ENCODE measurements at places on chromosomes 6 and 20.

DNA sequence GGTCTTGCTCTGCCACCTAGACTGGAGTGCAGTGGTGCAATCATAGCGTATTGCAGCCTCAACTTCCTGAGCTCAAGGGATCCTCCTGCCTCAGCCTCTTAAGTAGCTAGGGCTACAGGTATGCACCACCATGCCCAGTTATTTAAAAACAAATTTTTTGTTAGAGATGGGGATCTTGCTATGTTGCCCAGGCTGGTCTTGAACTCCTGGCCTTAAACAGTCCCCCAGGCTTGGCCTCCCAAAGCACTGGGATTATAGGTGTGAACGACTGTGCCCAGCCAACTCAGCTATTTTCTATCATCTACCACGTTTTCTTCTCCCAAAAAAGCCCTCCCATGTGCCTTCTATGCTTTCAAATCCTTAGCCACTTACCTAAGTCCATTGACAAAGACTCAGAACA is 243.7 kb upstream of the SOX4 start:
- no peak for DNase-seq

DNA sequence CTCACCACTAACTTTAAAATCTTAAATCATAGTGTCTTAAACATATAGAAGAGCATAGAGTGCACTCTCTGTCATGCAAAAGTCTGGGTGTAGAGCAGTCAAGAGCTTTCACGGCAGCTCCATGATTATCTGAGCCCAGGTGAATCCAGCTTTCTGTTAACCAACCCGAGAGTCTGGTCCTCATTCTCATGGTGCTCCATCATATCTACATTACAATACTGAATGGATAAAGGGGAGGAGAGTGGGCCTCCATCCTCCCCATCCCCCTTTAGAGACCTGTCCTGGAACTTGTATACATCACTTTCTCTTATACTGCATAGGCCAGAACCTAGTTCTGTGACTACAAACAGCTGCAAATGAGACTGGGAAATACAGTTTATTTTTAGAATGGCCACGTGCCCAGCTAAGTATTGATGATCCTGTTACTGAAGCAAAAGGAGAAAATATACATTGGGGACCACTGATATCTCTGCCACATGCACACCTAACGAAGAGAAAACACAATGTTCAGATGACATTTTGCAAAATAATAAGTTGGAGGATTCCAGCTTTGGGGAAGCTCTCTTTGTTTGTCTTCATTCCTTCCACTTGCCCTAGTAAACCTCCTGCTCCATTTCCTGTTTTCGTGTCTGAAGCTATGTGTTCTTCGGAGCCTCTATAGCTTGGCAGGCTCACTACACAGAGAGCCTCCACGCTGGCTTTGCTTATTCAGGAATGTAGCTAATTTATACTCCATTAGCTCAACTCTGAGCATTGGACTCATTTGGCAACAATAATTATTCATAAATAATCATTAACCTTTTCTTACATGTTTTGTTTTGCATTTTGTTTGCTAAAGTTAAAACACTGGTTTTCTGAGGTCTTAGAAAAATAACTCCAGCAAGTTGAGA is 110.1 kb downstream of the IYD start:
- DNase-seq = no peak

GRCh38 chr20:38109591-38110524 is 55.2 kb downstream of the TGM2 start:
- peak; percentile 99 for DNase-seq

GRCh38 chr20:21202259-21202658 is 76.4 kb downstream of the KIZ start:
- no peak for DNase-seq

DNA sequence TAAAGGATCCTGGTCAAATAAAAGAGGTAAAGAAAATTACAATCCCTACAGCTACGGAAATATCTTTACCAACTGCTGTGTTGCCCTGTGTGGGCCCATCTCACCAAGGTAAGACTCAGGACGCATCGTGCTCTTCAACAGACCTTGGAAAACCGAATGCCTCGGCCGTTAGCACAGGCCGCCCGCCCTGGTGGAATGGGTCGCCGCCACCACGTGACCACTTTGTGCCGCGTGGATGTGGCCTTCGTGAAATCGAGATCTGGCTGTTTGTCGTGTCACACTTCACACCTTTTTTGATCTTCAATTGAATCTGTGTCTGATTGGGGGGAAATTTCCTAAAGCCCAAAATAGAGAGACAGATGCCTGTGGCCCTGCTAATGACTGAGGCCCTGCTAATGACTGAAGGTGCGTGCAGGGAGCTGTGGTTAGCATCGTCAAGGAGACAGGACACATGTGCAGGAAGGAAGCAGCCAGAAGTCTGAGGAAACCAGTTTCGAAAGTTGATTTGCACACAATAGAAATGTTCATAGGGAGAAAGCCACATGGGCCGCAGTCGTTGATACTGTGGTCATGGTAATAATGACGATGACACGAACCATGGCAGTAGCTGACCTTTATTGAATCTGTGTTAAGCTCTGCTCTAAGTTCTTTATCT is 175.7 kb upstream of the SNX9 start:
- no peak for DNase-seq

- DNase-seq = no peak
Observed at GRCh38 chr6:159044899-159045727, at the start of gene TAGAP. Gene TAGAP (minus strand): TSS chr6:159044991. CDS start chr6:159044146, 845 bp downstream.

GRCh38 chr6:44309092-44309491 is 4.1 kb downstream of the AARS2 start:
- DNase-seq = no peak

- DNase-seq = no peak
Observed at GRCh38 chr6:136792095-136792409, 225 bp downstream of the MAP3K5 start.

- no peak for DNase-seq
Observed at GRCh38 chr6:132888701-132889100, 74.3 kb downstream of the RPS12 start.

DNA sequence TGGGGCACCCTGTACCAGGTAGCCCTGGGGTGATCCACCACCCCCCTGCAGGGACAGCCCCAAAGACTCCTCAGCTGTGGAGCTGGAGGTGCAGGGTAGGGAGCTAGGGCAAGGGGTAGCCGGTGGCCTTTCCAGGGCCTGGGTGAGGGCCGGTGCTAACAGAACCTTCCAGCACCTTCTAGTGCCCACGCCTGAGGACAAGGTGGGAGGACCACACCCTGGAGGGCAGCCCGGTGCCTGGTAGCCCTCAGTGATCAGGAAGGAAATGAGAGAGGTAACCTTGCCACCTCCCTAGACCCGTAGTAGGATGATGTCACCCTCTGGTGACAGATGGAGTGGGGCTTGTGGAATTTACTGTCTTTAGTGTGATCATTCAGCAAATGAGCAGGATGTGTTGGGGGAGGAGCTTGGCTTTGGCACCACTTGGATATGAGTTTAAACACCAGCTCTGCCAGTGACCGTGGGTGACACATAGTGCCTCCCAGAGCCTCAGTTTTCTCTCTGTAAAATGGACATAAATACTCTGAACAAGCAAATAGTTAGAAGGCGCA is 187.7 kb downstream of the NFATC2 start:
- DNase-seq = no peak

DNA sequence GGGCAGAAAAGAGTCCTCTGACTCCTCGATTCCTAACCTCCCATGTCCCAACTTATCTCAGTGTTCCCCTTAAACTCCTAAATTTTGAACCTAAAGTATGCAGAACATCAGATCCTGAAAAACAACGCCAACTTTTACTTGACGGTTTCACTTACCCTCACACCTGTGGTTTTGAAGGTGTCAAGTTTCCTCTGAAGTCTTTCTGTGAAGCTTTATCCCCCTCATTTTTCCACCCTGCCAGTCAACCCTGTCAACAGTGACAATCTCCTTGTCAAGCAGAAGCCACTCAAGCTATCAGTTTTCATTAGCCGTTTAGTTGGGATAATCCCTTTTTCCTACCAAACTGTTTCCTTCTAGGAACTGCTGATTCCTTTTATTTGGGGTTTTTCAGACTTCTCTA is 245.4 kb upstream of the PREP start:
- no peak for DNase-seq

DNA sequence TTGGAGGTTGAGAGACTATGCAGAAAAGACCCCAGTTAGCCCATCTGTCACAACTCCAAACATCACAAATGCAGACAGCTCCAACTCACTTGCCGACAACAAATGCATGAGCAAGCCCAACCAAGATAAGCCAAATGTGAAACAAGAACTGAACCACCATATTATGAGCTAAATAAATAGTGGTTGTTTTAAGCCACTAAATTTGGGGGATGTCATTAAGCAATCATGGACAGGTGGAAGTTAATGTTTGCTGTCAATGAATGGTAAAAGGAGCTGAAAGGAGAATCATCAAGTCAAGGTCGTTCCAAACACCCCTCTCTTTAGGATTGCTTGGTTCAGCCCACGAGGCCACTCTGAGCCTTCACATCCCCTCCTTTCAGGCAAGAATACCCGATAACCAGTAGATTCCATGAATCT is 71.2 kb upstream of the PLCB4 start:
- DNase-seq = no peak

- peak; percentile 61 for DNase-seq
Observed at GRCh38 chr6:49606721-49607390, 29.8 kb downstream of the RHAG start.

- DNase-seq = no peak
Observed at GRCh38 chr6:74798302-74798701, 407.6 kb downstream of the COL12A1 start.

- DNase-seq = no peak
Observed at GRCh38 chr6:56036916-56037600, 161.7 kb upstream of the BMP5 start.

GRCh38 chr20:42441864-42442331 is 747.8 kb downstream of the PTPRT start:
- no peak for DNase-seq

DNA sequence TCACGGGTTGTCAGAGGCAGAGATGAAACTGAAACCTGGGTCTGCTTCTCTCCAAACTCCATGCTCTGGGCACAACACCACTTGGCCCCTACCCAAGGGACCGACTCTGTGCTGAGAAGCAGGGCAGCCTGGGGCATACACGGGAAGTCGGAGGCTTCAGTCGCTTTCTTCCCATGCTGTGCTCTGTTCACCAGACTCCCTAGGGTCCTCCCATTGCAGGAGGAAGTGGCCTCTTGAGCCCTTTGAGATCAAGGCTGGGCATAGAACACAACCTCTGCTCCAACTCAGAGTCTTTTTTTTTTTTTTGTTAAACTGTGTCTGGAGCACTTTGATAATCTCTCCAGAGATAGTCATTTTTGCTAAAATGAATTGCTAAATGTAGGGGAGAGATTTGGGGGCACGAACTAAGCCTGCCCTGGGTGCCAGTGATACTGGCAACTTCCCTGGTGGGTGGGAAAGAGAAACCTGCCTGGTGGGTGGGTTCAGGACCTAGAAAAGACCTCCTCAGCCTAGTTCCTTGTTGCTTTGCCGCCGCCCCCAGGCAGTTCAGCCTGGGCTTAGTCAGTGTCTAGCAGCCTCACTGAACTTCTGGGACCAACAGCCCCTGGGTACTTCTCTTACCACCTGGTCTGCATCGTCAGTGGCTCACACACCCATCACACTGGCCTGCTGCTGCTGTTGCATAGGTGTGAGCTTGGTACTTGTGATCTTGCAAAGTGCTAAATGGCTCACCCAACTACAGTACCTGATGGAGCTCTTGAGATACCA is 62.0 kb downstream of the PPP1R14C start:
- no peak for DNase-seq

- no peak for DNase-seq
Observed at GRCh38 chr6:6856538-6857523, 250.9 kb upstream of the RREB1 start.

- DNase-seq = no peak
Observed at GRCh38 chr6:166258854-166259276, 49.3 kb downstream of the PRR18 start.

- DNase-seq = no peak
Observed at GRCh38 chr6:40535819-40536380, 51.3 kb downstream of the LRFN2 start.

- no peak for DNase-seq
Observed at GRCh38 chr6:156660389-156660788, 116.8 kb upstream of the ARID1B start.

DNA sequence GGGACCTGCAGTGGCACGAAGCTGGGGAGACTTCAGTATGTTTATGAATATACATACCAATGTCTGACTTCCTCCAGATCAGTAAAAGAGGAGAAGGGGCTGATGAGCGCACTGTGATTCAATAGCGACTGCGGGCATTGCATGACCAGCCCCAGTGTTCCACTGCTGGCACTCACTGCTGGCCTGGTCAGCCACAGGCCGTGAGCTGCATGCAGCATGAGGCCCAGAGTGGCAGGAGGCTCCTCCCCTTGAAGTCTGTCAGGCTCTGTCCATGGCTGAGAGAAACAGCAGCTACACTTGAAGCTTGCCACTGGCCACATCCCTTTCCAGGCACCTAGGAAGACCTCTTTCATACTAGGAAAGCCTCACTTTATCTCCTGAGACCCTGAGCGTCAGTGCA is 265.9 kb upstream of the CDYL start:
- DNase-seq = no peak

DNA sequence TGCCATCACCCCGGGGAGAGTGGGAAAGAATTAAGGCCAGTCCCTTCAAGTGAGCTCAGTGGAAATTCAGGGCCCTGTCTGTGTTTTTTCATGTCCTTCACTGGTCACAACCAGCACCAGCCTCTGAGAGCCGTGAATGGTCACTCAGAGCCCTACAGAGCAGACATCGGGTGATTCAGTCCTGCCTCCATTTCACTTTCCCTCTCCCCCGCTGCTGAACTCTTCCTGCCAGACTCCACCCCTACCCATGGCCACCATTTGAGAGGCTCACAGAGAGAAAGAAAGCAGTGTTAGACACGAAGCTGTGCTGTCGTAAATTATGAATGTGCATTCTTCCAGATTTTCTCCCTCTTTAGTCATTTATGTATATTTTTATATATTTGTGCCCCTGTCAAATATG is 5.4 kb downstream of the R3HDML start:
- no peak for DNase-seq

DNA sequence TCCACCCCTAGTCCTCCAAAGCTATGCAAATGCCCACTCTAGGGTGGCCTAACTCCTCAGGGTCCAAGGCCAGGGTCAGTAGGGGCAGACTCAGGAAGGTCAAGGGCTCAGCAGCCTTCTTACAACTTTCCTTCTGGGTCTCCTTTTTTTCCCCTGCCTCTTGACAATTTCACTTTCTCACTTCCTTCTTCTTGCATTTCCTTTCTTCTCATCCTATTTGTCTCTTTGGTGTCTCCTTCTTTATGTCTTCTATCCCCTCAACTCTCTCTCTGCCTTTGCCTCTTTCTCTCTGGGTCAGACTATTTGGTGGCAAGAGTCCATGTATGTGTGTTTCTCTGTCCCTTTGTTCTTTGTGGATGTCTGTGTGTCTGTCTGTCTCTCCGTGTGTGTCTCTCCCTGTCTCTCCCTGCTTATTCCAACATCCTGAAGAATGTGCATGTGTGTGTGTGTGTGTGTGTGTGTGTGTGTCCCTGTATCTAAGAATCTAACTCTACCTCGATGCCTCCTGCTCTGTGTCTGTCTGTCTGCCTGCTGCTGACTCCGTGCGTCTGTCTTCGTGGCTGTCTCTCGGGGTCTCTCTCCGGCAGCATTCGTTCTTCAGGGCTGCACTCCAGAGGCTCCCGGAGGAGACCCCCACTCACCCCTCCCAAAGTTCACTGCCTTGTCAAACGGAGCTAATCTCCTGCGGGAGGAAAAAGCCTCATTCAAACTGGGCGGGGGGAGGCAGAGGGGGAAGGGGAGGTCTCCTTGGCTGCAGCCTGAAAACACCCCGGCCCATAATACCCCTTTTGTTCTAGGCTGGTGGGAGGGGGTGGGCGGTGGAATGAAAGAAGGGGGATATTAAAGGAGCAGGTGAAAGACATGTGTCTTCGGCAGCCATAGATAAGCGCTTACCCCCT is 51.7 kb upstream of the FOXP4 start:
- no peak for DNase-seq

Data from AG09309 (cell line).